Pancreas (tissue), 10 donors: ENCODE measurements at places on chromosomes 3 and 15. TPM values are rescaled to one million over a fixed set of nuclear protein-coding genes. Genes with fewer than 3 reads are reported as not detected.

PDHB gene
- total RNA-seq, result 26.8 TPM

HIGD2B gene
- not detected for total RNA-seq

UBAP1L gene
- 1.5 TPM for total RNA-seq

SNX22 gene
- 3.5 TPM for total RNA-seq

TNFAIP8L3 gene
- total RNA-seq, result 1.1 TPM

EXD1 gene
- total RNA-seq, result not detected

SLC2A2 gene
- total RNA-seq, result 2.4 TPM

TRIM42 gene
- not detected for total RNA-seq

KBTBD8 gene
- 0.20 TPM for total RNA-seq

GABRR3 gene
- not detected for total RNA-seq

FES gene
- total RNA-seq, result 9.3 TPM

CAPN3 gene
- total RNA-seq, result 1.8 TPM

GRM2 gene
- total RNA-seq, result 0.20 TPM

PTH1R gene
- total RNA-seq, result 2.6 TPM
